A549 treated with CORT108297 at 1 μM for 4 hours (cell line): ENCODE measurements at places on chromosomes 3 and 15. TPM values are rescaled to one million over a fixed set of nuclear protein-coding genes. Genes with fewer than 3 reads are reported as not detected.

CHAC1 gene
- 3.1 to 9.5 TPM (median 5.5 TPM) in 5 replicates for total RNA-seq

STAB1 gene
- 0.03 to 0.05 TPM in 2 of 5 replicates, not detected in the others for total RNA-seq

FAM162A gene
- total RNA-seq: 30.4 to 35.8 TPM (median 35.0 TPM) in 5 replicates

SLC38A3 gene
- 0.02 to 0.23 TPM (median 0.08 TPM) in 4 of 5 replicates, not detected in the other for total RNA-seq

FAIM gene
- 18.2 to 28.8 TPM (median 19.1 TPM) in 5 replicates for total RNA-seq

BSN gene
- 0.08 to 0.16 TPM (median 0.13 TPM) in 5 replicates for total RNA-seq

ARPIN gene
- 10.3 to 13.7 TPM (median 12.1 TPM) in 5 replicates for total RNA-seq

IGDCC3 gene
- 0.05 to 0.16 TPM (median 0.10 TPM) in 4 of 5 replicates, not detected in the other for total RNA-seq

RTP1 gene
- total RNA-seq: not detected in 5 replicates

BCL2A1 gene
- 11.8 to 18.5 TPM (median 14.3 TPM) in 5 replicates for total RNA-seq

GOLGA8O gene
- total RNA-seq: 0.27 to 0.52 TPM (median 0.40 TPM) in 5 replicates
